ENCODE measurements at places on chromosomes 13 and 19.

- DNase-seq = no peak
Observed at GRCh38 chr13:98834254-98834960, 81.9 kb upstream of the SLC15A1 start.

DNA sequence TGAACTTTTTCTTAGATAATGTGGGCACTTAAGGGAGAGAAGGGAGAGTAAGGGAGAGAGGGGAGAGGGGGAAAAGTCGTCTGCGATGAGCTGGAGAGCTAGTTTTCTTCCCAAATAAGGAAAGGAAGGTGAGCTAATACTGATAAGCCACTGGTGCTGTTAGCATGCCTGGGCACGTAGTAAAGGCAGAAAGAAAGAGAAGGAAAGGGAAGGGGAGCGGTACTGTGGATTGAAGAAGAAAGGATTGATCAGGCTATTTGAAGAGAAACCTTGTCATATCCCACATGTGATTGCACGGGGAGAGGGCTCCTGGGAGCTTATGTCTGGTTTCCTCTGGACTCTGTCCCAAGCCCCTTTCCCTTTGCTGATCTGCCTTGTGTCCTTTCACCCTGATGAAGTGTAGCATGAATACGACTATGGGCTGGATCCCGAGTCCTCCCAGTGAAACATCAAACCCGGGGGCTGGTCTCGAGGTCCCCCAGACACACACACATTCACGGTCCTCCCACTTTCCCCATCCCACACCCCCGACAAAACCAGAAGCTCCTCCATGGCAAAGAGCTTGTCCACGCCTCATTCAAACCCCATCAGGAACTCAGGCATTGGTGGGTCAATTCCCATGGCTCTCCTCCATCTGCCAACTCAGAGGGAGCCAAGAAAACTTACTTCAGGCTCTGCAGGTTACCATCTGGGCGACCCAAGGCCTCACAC is 30.6 kb downstream of the NLRP13 start:
- DNase-seq = no peak

DNA sequence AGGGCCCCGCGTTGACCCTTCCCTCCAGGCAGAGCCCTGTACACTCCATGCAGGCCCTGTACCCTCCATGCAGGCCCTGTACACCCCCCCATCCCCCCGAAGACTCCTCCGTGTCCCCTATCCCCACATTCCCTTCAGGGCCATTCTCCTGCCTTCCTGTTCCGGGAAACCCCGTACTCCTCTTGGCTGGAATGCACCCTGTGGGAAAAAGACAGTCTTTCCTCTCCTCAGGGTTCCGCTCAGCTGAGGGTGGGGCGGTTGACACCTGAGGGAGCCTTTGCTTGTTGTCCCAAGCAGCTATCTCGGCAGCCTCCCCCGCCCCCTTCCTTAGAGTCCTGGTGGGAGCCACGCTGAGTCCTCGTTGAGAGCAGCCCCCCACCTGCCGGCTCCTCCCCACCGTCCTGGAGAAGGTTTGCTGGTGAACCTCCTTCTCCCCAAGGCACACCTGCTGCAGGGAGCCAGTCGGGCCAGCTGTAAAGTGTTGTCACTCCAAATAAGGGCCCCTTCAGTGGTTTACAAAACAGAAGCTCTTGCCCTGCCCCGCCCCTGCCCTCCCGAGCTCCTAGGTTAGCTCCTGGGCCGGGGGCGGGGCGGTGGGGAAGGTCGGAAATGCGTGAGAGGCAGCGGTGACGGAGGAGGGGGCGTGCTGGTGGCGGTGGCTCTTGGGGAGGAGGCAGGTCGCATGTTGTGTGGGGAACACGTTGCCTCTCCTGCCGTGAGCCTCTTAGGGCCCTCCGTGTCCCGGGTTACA is 1.5 kb downstream of the GNA11 start:
- peak; percentile 76 for DNase-seq

- DNase-seq = peak; percentile 31
Observed at GRCh38 chr19:18440415-18440877, 2.5 kb upstream of the ISYNA1 start.

- DNase-seq = no peak
Observed at GRCh38 chr13:78679329-78679728, 20.4 kb upstream of the OBI1 start.

- no peak for DNase-seq
Observed at GRCh38 chr19:18895824-18896341, at the start of gene CERS1. CERS1 (minus strand) TSS chr19:18896158; CDS start chr19:18896072, 86 bp downstream.

DNA sequence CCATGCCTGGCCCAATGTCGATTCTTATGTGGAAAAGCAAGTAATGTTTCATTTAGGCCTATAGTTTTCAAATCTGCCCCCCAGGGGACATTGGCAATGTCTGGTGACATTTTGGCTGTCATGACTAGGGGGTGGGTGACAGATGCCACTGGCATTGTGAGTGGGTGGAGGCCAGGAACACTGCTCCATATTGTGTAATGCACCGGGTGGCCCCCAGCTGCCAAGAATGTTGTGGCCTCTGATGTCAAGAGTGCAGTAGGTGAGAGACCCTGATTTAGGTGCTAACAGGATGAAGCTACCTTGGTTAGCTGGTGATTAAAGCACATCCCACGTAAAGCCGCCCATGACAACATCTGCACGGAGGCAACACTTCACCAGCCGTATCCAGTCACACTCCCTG is 10.8 kb downstream of the C19orf44 start:
- no peak for DNase-seq

DNA sequence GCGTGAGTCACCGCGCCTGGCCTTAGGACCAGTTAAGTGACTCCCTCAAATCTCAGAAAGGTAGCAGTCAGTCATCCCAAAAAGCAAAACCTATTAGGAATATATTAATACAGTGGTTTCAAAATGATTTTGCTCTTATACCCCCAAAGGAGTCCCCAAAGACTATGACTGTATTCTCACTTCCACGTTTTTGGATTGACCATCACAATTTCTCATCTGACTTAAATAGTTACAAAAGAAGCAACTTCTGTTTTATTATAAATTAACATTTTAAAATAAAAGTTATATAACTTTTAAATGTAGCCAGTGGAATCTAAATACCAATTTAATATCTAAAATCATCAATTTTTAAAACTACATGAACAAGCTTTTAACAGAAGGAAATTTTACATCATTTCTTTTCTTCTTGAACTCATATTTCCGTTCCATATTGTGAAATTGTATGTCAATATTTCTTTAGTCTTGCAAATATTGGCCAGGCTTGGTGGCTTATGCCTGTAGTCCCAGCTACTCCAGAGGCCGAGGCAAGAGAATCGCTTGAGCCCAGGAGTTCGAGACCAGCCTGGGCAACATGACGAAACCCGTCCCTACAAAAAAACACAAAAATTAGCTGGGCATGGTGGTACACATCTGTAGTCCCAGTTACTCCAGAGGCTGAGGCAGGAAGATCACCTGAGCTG is 1.5 kb upstream of the SPART start:
- DNase-seq = no peak

DNA sequence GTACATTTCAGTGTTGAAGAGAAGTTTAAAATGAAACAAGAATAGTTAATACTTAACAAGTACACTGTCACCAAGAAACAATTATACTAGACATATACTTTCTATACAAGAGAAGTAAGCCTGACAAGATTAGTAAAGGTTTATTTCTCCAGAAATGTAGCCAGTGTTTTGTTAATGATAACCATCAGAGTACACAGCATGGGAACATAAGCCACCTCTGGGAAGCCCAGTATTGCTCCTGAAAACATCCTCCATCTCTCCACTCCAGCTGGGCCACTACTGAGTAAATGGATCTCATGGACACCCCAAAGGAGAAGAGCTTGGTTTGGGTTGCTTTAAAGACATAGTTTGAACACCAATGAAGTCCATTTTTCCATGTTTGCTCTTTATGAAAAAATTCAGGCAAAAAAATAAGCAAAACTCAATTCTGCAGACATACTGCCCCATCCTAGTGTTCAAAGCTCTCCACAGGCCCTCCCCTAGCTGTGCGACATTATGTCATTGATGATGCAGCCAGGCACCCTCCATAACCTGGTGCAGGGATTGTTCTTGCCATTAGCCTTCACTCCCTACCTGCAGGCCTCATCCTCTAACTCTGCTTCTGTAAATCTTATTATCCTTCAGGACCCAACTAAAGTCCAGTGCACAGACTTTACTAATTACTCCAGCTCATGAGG is 61.9 kb downstream of the LHFPL6 start:
- no peak for DNase-seq

DNA sequence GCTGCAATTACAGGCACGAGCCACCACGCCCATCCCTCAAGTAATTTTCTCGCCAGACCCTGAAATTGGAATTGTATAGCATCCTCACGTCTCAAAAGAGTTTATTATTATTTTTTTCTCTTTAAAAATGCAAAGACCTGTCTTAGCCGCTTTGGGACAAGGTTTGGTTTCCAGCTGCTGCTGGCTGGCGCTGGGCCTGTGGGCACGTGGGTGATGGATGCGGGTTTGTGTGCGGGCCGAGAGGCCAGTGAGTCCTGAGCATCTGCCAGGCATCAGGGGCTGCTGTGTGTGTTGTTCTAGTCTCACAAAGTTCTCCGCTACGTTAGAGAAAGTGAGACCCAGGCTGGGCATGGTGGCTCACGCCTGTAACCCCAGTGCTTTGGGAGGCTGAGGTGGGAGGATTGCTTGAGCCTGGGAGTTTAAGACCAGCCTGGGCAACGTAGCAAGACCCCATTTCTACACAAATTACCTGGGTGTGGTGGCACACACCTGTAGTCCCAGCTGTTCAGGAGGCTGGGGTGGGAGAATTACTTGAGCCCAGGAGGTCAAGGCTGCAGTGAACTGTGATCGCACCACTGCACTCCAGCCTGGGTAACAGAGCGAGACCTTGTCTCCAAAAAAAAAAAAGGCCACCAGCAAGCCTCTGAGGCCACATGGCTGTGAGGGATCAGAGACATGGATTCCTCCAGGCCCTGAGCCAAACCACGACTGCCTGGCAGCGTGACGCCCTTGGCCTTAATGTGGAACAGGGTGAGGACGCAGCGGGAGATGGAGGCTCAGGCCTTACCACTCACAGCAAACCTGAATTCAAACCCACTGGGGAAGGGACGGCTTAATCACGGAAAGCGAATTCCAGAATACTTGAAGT is 4.7 kb upstream of the TMPRSS9 start:
- DNase-seq = no peak

GRCh38 chr13:93945621-93946020 is 533.9 kb downstream of the DCT start:
- DNase-seq = no peak

- no peak for DNase-seq
Observed at GRCh38 chr13:110261166-110262081, 45.5 kb downstream of the COL4A1 start.

- DNase-seq = no peak
Observed at GRCh38 chr13:31767175-31767900, 28.0 kb downstream of the RXFP2 start.

DNA sequence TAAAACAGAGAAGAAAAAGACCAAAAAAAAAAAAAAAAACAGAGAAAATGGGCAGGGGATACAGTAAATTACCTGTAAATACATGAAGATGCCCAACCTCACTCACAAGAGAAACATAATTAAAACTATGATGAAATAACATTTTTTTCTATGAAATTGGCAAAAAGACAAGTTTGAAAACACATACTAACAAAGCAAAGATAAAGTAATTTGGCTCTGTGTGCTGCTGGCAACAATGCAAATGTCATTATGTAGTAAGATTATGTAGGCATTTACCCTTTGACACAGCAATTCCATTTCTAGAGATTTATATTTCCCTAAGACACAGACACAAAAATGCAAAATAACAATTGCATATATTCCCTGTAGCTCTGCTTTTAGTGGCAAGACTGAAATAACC is 20.2 kb downstream of the ZC3H13 start:
- DNase-seq = no peak

- no peak for DNase-seq
Observed at GRCh38 chr19:39544226-39544903, 4.4 kb upstream of the EID2 start.

GRCh38 chr19:7645656-7646425 is 8.9 kb downstream of the STXBP2 start:
- DNase-seq = no peak

DNA sequence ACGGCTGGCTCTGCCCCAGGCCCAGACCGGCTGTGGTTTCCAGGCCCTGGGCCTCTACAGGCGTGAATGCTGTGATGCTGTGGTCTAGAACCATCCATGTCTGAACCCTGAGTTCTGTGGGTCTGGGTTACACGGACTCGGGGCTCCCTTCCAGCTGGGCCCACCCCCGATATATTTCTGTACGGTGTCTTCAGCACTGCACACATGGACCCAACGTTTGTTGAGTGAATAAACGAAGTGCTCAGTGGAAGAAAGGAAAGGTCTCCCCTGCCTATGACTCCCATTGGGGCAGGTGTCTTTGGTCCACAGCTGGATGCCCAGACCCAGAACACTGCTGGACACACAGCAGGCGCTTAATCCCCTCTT is 6.7 kb downstream of the TEKTIP1 start:
- no peak for DNase-seq

DNA sequence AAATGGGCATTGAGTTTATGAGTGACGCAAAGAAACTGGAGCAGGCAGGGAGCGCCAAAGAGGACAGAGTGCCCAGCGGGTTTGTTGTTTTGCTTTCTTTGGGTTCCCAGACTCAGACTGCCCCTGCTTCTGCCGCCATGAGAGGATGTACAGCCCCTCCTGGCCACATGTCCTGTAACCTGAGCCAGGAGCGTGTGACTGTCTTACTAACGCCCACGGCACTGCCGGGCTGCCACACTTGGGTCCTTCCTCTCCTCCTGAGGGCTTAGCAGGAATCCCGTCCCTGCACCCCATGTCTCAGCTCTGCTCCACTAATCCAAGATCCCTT is 80.5 kb downstream of the GPR12 start:
- no peak for DNase-seq

- DNase-seq = no peak
Observed at GRCh38 chr13:113425941-113426590, 27.2 kb downstream of the ADPRHL1 start.

GRCh38 chr13:45918597-45918996 is 67.0 kb upstream of the SIAH3 start:
- no peak for DNase-seq

GRCh38 chr13:27534108-27534980 is 84.0 kb upstream of the MTIF3 start:
- no peak for DNase-seq

DNA sequence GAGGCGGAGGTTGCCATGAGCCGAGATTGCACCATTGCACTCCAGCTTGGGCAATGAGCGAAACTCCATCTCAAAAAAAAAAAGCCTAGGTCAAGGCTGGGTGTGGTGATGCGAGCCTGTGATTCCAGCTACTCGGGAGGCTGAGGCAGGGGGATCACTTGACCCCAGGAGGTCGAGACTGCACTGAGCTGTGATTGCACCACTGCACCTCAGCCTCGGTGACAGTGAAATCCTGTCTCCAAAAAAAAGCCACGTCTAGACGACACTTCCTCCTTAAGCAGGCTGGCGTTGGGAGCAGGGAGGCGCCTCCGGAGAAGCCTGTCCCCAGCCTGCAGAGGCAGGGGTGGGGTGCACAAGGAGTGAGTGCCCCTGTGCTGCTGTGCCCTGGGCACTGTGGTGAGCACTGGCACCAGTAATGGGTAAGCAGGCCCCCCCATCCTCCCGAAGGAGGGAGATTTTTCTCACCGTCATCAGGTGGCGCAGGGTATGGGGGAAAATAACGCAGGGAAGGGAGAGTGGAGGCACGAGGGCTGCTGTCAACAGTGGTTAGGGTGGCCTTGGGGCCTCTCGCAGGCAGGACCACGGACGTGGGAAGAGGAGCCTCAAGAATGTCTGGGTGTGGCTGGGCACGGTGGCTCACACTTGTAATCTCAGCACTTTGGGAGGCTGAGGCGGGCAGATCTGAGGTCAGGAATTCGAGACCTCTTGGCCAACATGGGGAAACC is 706 bp downstream of the P2RY11 start:
- DNase-seq = peak; percentile 63

GRCh38 chr19:35913589-35913988 is 5.5 kb upstream of the TYROBP start:
- no peak for DNase-seq

Measured in central memory CD4-positive, alpha-beta T cell (primary cell).